ENCODE measurements at places on chromosomes 6 and 20.
A peak's percentile ranks its signal among the peaks of the same experiment; 100 is the strongest.

GRCh38 chr20:41150664-41151063, 13.3 kb downstream of the PLCG1 start:
- no peak for DNase-seq

DNA sequence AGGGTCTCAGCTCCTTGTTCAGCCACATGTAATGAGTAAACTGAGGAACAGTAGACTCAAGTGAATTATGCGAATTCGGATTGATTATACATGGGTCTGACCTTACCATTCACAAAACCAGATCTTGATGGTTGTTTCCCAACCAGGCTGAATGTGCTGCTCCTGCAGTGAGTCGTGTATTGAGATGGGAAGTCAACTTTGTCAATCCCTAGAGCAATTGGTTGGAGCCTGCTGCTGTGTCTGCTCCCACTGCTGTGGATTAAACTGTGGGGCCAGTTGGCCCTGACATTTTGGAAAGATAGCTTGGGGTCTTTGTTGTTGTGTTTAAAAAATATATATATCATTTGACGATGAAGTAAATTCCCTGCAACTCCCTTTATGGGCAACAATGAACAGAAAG, 23.9 kb downstream of the FAM50B start:
- DNase-seq: no peak

DNA sequence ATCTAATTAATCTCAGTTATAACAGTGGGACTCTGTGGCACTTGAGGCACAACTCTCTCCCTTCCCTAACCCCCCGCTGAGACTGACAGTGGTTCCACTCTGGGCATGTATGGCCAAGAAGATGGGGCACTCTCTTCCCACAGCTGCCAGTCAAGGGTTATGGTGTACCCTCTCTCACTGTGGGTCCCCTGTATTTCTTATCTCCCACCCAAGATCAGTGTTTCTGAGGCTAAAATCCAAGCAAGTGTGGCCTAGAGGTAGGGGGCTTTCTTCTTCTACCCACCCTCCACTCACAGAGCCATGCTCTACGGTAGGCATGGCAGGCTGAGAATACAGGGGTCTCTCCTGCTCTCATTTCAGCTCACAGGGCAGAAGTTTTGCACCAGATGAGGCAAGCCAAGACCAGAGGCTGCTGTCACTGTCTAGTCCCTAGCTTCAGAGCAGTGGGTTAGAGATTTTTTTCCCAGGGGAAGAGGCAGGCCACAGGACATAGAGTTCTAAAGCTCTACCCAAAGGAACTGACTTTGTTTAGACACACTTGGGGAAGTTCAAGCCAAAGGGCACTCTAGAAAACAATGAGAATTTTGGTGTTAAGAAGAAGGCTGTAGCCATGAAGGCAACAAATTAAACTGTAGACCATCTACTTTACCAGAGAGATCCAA, 31.7 kb upstream of the HINT3 start:
- no peak for DNase-seq

DNA sequence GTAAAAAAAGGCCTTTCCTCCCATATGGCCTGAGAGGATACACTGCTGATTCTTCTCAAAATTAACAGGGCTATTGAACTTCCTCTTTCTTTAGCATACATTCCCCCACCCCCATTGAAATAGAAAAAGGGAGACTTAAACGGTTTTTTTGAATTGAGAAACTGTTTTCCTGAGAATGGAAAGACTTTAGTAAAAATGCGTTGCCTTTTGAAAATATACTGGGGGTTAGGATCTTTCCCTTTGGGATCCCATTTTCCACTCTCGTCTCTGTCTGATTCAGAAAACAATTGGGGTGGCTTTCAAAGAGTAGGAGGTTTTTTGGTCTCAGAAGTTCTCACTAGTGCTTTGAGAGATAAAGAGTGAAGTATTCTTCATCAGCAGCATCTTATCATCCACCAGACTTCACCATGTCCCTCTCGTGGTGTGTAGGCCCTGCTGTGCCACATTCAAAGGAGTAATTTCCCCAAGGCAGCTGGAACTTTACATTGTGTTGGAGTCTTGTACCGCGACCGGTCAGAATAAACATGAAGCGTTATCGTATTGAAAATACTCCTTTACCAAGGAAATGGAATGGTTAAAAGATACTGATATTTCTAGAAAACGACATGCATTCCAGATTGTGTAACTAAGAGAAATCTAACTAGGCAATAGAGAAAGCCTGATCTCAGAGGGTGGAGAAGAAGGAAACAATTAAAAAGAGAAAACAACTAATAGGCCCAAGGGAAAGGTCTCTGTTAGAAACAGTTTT, 10.6 kb downstream of the MYB start:
- no peak for DNase-seq

GRCh38 chr6:46963626-46964025, 41.9 kb upstream of the ADGRF5 start:
- DNase-seq: no peak

- peak; percentile 58 for DNase-seq
Observed at GRCh38 chr6:142702501-142703460, 242.2 kb downstream of the HIVEP2 start.

DNA sequence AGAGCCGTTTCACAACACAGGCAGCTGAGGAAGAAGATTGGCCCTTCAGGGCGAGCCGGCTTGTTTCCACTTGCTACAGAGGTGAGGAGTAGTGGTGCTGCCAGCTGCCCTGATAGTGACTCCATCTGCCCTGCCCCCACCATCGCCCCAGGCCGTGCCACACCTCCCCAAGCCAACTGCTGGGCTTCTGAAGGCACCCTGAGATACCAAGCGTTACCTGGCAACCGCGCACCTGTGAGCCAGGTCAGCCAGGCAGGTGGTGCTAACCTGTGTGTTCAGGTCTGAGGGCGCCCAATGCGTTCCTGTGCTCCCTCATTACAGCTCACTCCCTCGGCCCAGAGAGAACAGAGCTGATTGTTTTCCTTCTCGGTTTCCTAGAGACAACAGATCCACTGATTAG, 299.1 kb upstream of the ID4 start:
- no peak for DNase-seq

GRCh38 chr6:33610779-33611732, 10.1 kb upstream of the ITPR3 start:
- peak; percentile 78 for DNase-seq

DNA sequence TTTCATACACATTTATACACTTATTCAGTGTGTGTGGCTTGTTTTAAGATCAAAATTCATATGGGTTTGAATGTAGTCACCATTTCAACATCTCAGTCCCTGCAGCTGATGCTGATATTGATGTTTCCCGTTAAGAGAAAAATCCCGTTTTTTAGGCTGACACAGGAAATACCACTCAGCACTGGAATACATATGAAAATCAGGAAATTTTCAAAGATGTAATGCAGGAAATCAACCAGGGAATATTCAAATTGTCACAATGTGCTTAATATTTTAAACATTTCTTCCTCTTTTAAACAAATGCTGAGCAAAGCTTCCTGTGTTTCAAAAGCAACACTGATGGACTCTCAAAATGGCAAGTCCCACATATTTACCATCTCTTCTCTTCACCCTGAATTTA, 94.5 kb upstream of the MARCKS start:
- no peak for DNase-seq

All from putamen (tissue), 1 donor.